ENCODE measurements at places on chromosomes 11 and 22.

DNA sequence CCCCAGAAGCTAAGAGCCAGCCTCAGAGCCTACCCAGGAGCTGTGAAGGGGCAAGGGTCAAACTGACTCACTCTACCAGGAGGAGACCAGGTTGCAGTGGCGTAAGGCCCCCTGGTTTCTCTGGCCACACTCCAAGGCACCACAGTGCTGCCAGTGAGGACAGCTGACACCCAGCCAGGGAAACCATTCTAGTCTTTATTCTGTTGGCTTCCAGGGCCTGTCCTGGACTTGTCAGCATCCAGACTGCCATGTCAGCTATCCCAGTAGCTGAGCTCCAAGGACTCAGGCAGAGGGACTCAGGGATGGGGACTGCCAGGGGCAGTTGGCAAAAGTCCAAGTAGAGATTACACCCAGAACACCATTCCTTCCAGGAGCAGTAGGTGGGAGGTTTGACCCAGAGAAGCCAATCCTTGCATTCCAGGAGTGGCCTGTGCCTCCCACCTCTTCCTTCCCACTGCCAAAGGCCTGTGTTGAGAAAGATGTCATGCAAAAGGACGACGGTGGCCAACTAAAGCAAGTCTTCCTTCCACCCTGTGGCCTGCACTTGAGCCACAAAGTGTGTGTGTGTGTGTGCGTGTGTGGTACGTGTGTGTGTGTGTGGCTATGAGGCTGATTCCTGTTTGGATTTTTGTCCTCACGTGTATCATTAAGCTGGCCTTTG lies 3.6 kb upstream of the MAPK8IP1 start:
- H3K4me1 ChIP-seq = peaks cover 7% of the 10 kb centered on the region
- no peaks in the 10 kb centered on the region for H3K27me3 ChIP-seq
- peaks cover 9% of the 10 kb centered on the region for H3K36me3 ChIP-seq
- no peak for DNase-seq
- no peak overlapping the region for H3K27ac ChIP-seq
- no peak overlapping the region for H3K4me3 ChIP-seq

DNA sequence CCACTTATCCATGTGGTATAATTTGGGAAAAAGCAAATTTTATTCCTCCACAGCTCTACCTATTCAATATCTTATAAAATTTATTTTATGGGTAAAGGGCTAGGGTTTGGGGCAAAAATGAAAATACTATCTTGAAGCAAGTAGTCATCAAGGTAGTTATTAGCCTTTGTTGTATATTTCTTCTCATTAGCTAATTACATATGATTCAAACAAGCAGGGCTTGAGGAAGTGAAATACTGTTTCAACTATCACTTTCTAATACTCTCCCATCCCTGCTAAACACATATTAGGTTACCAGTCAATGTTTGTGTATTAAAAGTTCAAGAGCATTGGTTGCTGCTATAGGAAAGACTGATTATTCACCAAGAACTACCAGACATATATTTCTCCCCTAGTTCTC lies 517.3 kb downstream of the METTL15 start:
- DNase-seq = no peak
- no peaks in the 10 kb centered on the region for H3K36me3 ChIP-seq
- no peaks in the 10 kb centered on the region for H3K4me1 ChIP-seq
- no peaks in the 10 kb centered on the region for H3K27me3 ChIP-seq
- no peak overlapping the region for H3K27ac ChIP-seq

DNA sequence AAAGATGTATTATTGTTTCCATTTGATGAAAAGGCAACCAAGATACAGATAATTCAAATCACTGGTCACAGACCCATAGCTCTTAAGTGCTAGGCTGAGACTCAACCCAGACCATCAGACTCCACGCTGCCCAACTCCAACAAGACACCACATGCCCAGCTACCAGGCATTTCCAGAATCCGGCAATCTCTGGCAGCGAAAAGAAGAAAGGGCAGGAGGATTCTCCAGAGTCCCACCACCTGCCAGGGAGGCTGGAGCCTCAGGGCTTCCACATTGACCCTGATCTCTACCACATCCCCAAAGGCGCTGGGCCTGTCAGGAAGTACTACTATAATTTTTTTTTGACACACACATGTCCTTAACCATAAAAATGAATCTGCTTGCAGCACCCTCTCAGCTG lies 61.4 kb upstream of the ARFGAP3 start:
- H3K4me1 ChIP-seq = peaks cover 26% of the 10 kb centered on the region
- H3K36me3 ChIP-seq = no peaks in the 10 kb centered on the region
- no peak overlapping the region for H3K27ac ChIP-seq
- no peak for DNase-seq
- no peak overlapping the region for H3K4me3 ChIP-seq

DNA sequence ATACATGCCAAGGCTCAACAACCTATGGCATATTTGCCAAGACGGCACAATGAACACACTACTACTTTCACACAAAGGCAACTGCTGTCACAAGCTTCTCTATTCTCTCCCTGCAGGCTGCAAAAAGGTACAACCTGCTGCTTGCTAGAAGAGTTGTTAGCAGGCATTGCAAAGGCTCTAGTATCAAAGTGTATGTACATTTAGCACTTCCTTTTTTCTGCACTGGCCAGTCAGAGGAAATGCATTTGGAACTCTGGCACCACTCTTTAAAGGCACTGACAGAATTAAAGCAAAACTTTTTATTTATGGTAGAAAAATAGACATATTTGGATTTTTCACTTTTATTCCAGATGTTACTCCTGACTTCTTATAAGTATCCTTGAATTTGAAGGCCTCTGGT lies 125.9 kb downstream of the CWF19L2 start:
- no peaks in the 10 kb centered on the region for H3K27me3 ChIP-seq
- no peak for DNase-seq
- H3K27ac ChIP-seq = no peak overlapping the region
- no peak overlapping the region for H3K4me3 ChIP-seq
- H3K36me3 ChIP-seq = peaks cover 7% of the 10 kb centered on the region

DNA sequence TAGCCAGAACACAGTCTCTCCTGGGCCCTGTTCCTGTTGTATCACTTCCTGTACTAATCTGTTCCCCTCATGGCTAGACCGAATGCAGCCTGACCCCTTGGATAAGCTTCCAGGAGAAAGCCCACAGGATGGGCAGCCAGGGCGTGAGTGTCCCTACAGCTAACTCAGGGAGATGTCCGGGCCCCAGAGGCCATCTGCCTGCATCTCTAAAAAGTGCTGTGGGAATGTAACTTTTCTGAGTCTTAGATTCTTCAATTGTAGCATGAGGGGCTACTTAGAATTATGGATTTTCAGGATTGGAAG lies 7.7 kb upstream of the MALAT1 start:
- peaks cover 65% of the 10 kb centered on the region for H3K4me1 ChIP-seq
- no peak overlapping the region for H3K4me3 ChIP-seq
- H3K27me3 ChIP-seq = no peaks in the 10 kb centered on the region
- H3K36me3 ChIP-seq = no peaks in the 10 kb centered on the region
- H3K27ac ChIP-seq = no peak overlapping the region
- no peak for DNase-seq

- no peak overlapping the region for H3K27ac ChIP-seq
- no peak overlapping the region for H3K4me3 ChIP-seq
- DNase-seq = no peak
- H3K4me1 ChIP-seq = no peaks in the 10 kb centered on the region
- peaks cover 42% of the 10 kb centered on the region for H3K27me3 ChIP-seq
- no peaks in the 10 kb centered on the region for H3K36me3 ChIP-seq
Observed at GRCh38 chr11:19426011-19426755, 185.4 kb upstream of the E2F8 start.

- H3K36me3 ChIP-seq = no peaks in the 10 kb centered on the region
- no peak for DNase-seq
- peak overlapping the region; percentile 16 for H3K27ac ChIP-seq
- H3K27me3 ChIP-seq = no peaks in the 10 kb centered on the region
Observed at GRCh38 chr11:69309631-69310280, 15.8 kb downstream of the MYEOV start.
